ENCODE measurements at places on chromosomes 2 and 18. TPM values are rescaled to one million over a fixed set of nuclear protein-coding genes. Genes with fewer than 3 reads are reported as not detected.

The DOCK10 gene
- 4.0 TPM for total RNA-seq

The EGR4 gene
- total RNA-seq = not detected

The GREB1L gene
- total RNA-seq = 1.2 TPM

The INHBB gene
- 0.12 TPM for total RNA-seq

All from aortic smooth muscle cell (primary cell).